DMS79 treated with DMSO at 0.1 percent for 48 hours (cell line): ENCODE measurements at places on chromosomes 16 and 17.

GRCh38 chr16:12296991-12297390 is 320.5 kb downstream of the SNX29 start:
- no peak for DNase-seq

DNA sequence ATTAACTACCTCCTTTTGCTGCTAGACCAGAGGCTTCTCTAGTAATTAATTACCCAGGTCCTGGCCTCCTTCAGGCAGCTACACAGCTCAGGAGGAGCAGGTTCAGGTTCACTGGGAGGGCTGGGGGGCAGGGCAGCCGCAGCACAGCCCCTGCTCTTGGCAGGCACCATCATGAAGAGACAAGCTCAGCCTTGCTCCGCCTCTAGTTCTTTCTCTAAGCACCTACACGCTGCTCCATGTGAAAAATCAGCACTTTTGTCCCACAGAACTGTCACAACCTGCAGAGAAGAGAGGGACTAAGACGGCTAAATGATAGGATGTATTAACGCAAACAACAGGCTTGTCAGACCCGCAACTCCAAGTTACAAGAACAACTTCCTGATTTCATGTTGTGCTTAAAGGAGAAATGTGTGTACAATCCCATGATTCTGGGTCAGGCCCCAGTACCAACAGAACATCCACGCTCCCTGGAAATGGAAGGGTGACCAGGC is 53.4 kb downstream of the GRB2 start:
- peak; percentile 74 for DNase-seq

DNA sequence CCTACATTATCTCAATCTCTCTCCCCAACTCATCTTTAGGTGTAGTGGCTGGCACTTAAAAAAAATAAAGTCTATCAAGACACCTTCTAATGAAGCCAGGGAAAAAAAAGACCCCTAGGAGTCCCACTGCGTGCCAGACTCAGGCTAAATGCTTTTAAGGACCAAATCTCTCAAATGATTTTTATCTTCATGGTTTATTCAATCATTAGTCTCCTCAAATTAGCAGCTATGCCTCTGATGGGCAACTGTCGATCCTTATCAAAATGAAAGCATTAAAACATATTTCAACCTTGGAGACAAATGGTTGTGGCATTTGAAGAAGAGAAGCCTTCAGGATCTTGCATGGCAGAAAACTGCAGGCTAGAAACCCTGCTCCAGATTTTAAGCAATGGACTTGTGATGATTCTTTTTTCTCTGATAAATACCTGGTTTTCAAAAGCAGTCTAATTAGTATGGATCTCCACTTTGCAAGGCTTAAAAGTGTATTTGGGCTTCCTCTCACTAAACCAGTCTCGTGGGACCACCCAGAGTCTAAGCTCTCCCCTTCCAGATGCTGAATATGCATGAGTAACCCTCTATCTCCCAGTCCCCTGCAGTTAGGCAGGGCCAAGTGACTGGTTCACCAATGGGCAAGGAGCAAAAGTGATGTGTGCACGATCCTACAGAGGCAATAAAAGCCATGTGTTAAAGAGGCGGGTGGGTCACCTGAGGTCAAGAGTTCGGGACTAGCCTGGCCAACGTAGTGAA is 14.9 kb downstream of the ITPRIPL2 start:
- DNase-seq: no peak

DNA sequence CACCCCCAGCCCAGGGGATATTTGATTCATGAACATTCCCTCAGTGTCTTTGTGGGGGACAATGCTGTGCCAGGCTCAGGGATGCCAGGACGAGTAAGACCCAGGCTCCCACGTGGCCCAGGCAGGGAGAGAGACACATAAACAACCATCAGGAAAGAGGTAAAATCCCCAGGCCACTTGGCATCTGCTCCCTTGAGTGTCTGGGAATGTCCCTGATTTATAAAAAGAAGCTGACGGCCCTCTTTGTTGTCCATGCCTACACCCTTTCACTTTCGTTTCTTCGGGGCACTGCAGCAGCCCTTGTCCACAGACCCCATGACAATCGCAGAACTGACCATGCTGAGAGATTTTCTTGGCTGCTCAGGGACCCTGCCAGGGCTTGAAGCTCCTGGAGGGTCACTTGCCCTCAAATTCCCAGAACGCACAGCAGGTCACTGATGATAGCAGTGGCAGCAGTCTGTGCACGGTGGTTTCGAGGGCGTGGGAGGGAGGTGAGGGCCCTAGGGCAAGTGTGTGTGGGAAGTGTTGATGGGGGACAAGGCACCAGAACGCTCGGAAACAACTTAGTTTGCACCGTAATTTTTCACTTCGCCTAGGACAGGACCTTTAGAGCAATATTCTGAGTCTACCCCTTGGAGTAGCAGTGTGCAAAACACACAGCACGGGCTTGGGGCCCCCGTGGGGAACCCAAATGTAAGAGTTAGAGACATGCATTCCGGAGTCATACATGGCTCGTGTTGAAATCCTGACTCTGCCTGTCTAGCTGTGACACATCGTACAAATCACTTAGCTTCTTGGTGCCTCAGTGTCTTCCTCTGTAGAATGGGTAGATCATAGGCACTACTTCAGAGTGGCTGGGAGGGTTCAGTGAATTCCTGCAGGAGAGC is 4.7 kb downstream of the NOD2 start:
- no peak for DNase-seq

DNA sequence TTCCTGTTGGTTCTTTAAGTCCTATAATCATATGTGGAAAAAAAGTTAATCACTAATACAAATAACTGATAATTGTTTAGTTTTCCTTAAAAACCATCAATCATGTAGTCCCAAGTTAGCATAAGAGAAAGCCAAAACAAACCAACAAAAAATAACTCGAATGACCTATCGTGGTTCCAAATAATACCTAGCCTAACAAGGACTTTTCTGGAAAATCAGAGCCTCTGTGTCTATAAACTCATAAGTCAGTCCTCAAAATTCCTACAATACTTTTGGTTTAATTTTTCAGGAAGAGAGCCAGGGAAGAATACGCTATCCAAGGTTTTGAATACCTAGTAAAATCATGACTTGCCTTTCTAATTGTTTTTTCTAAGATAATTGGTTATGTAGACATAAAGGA is 975.3 kb upstream of the SOX9 start:
- no peak for DNase-seq

- DNase-seq: no peak
Observed at GRCh38 chr16:11253995-11254912, 1.8 kb downstream of the SOCS1 start.

GRCh38 chr17:36017799-36018198 is at the start of gene CCL23:
CCL23 (minus strand) TSS chr17:36017972; CDS start chr17:36017897, 75 bp downstream.
- DNase-seq: no peak

- DNase-seq: no peak
Observed at GRCh38 chr16:3881499-3881990, 1.0 kb upstream of the CREBBP start.

GRCh38 chr17:65514541-65514940 is 46.9 kb downstream of the AXIN2 start:
- no peak for DNase-seq

DNA sequence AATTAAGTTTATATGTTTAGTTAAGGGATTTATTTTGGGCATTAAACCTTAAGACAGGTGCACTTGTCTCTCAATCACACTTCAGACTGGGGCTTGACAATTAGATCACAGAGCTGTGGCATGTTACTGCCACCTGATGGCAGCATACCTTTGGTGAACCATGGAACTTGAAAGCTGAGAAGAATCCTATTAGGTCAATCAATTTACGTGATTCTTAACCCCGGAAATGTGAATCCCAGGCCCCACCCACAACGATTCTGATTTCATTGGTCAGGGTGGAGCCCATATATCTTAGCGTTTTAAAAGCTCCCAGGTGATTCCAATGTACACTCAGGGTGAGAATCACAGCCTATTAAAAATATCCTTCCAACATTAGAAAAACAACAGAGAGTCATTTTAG is 91.0 kb downstream of the GSG1L start:
- DNase-seq: no peak
